SW 1271 (cell line): ENCODE measurements at places on chromosomes 6 and 20.
A peak's percentile ranks its signal among the peaks of the same experiment; 100 is the strongest.

- no peak for DNase-seq
Measured at GRCh38 chr6:105941621-105942412, 144.3 kb upstream of the PRDM1 start.

DNA sequence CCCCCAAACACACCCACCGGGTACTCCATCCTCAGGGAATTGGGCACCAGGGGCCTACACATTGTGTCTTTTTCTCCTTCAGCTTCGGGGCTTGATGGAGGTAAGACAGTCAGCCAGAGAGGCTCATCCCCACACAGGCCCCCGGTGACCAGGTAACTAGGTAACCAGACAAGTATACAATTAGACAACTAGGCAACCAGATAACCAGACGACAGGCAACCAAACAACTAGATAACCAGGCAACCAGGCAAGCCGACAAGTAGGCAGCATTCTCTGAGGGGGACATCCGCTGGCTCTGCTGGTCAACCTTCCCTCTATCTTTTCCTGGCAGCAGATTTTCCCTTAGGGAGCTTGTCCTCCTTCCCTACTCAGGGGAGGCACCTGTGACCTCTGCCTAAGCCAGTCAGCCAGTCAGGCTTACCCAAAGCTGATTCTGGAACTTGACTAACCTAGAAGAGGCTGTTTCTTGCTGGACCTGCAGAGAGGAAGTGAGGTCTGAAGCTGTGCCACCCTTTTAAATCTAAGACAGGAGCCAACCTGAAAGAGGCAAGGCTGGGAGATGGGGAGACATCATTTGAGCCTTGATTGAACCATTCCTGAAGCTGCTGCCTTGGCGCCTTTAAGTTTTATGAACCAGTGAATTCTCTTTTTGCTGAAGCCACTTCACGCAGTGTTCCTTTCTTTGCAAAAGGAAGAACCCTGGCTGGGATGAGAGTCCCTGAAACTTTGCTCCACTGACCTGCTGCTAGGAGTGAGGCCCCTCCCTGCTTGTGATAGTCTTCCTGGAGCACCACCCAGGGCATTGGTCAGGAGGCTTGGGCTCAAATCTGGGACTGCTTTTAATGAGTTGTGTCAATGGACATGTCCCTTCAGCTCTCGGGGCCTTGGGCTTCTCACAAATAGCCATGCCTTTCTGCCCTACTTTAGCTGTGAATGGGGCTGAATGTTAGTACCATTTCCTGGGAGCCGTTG lies 96.4 kb upstream of the RNF24 start:
- DNase-seq, result no peak

DNA sequence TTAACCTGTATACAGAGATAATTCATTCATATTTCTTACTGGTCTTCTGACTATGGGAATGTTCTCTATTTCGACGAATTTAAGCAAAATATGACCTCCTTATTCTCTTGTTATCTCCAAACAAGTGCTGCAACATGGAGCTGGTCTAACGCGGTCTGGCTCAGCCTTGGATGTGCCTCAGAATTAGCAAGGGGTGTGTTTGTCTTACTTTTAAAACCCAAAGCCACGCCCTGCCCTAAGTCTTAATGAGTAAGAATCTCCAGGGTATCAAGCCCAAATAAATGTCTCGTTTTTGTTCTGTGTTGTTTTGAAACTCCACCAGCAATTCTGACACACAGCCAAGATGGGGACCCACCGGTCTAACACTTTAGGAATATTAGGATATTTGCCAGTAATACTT lies 99.2 kb downstream of the ATP9A start:
- DNase-seq, result no peak

DNA sequence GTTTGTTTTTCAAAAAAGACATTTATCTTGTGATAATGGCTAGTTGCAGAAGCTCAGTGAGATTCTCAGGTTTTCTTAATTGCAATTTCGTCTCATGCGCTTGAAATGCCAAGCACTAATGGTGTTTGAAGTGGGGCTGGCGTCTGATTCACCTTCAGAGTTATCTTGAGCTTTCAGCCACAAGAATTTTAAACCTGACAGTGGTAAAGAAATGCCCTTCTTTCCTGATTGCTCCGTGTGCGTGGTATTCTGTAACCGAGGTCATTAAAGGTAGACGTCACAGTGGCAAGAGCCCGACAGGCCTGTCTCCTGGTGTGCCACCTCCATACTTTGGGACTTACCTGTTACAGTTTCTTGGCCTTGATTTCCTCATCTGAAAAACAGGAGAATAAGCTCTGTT lies 126.5 kb upstream of the QKI start:
- DNase-seq, result no peak

DNA sequence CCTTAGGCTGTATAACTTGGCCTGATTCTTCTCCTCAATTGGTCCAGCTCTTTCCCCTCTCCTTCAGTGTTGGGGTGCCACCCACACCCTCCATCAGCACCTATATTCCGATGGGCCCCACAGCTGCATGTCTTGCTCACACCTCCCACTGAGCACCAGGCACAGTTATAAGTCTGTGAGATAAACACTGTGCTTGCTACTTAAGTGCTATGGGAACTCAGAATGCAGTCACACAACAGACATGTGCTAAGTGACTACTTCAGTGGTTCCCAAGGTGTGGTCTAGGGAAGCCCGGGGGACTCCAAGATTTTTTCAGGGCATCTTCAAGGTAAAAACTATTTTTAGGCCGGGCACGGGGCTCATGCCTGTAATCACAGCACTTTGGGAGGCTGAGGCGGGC lies 7.3 kb downstream of the ZC3H12D start:
- DNase-seq, result no peak

- no peak for DNase-seq
Measured at GRCh38 chr6:92559003-92559402, 860.4 kb downstream of the EPHA7 start.

- peak; percentile 60 for DNase-seq
Measured at GRCh38 chr20:63215101-63216040, 560 bp downstream of the YTHDF1 start.

GRCh38 chr6:36053878-36054277 lies 26.3 kb downstream of the MAPK14 start:
- DNase-seq, result no peak

- no peak for DNase-seq
Measured at GRCh38 chr6:157804448-157805327, 18.4 kb upstream of the SNX9 start.

GRCh38 chr6:153012856-153013255 lies 10.3 kb upstream of the MTRF1L start:
- no peak for DNase-seq

DNA sequence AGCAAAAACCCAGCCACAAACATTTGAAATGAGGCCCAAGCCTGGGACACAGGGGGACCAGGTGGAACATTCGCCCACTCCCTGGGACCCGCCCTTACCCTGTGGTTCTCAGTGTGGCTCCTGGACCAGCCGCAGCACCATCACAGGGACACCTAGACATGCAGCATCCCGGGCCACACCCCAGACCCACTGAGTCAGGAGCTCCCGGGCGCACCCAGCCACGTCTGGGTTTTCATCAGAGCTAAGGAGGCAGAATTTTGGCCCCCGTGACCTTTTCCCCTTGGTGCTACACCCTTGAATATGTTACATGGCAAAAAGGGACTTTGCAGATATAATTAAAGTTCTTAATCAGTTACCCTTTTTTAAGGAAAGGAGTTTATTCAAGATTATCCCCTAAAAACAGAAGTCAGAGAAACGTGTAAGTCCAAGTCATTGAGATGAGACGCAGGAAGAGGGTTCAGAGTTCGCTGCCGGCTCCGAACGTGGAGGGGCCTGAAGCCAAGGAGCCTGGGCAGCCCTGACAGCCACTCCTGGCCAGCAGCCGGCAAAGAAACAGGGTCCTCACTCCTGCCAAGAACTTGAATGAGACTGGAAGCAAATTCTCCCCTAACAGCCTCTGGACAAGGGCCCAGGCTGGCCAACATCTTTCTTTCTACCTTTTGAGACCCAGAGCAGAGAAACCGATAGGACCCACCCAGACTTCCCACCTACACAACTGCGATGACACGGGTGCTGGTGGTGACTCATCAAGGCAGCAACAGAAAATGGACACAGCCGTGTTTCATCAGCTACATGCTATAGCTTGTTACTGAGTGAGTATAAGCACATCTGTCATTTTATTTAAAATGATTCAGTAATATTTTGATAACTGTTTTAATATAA lies 25.3 kb downstream of the BFSP1 start:
- no peak for DNase-seq

DNA sequence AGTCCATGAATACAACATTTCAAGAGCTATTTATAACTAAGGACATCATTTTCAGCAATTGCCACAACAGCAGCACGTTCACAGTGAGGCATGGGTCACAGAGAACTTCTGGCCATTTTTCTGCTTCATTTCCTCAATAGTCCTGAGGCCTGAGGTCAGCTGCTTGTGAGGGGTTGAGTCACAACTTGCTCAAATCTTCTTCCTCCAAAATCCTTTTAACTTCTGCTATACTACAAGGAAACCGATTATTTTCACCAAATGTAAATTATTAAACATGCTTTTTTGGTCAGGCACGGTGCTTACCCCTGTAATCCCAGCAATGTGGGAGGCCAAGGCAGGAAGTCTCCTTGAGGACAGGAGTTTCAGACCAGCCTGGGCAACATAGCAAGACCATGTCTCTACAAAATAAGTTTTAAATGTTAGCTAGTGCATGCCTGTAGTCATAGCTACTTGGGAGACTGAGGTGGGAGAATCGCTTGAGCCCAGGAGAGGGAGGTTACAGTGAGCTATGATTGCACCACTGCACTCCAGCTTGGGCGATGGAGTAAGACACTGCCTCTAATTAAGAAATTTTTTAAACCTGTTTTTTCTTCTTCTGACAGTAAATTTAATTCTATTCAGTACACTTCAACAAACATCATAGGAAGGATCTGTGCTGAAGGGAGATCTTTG lies 11.1 kb upstream of the SLC16A10 start:
- no peak for DNase-seq

- no peak for DNase-seq
Measured at GRCh38 chr6:28695715-28696114, 170.0 kb downstream of the GPX5 start.

GRCh38 chr6:141498977-141499376 lies 633.7 kb upstream of the GJE1 start:
- no peak for DNase-seq

DNA sequence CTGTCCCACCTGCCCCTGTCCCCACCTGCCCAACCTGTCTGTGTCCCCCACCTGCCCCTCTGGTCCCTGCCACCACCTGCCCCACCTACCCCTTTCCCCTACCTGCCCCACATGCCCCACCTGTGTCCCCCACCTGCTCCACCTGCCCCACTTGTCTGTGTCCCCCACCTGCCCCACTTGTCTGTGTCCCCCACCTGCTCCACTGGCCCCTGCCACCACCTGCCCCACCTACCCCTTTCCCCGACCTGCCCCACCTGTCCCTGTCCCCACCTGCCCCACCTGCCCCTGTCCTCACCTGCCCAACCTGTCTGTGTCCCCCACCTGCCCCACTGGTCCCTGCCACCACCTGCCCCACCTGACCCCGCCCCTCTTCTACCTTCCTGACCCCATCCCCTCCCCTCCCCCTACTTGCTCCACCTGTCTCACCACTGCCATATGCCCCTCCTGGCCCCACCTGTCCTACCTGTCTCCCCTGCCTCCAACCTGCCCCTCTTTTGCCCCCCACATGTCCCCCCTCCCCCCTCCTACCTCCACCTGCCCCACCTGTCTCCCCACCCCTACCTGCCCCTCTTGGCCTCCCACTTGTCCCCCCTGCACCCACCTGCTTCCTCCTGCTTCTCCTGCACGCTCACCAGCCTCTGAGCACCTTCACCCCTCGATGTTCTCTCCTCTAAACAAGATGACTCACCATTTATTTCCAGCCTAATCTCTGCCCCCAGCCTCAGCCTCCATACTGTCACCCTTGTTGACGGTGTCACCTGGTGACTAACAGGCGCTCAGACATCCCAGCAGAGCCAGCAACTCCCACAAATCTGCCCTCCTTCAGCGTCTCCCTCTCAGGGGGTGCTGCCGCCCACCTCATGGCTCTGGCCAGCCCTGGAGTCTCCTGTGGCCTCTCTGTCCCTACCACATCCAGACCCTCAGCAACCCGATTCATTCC lies 5.6 kb upstream of the MYT1 start:
- DNase-seq, result no peak

DNA sequence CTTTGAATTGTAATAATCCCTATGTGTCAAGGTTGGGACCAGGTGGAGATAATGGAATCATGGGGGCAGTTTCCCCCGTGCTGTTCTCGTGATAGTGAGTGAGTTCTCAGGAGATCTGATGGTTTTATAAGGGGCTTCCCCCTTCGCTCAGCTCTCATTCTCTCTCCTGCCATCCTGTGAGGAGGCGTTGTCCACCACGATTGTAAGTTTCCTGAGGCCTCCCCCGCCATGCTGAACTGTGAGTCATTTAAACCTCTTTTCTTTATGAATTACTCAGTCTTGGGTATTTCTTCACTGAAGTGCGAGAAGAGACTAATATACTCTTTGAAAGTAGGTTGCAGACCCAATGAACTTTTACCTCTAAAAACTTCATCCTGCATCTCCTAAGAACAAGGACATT lies 39.2 kb upstream of the KCNG1 start:
- DNase-seq, result no peak

GRCh38 chr6:116783852-116784251 lies 18.3 kb upstream of the FAM162B start:
- DNase-seq, result no peak

DNA sequence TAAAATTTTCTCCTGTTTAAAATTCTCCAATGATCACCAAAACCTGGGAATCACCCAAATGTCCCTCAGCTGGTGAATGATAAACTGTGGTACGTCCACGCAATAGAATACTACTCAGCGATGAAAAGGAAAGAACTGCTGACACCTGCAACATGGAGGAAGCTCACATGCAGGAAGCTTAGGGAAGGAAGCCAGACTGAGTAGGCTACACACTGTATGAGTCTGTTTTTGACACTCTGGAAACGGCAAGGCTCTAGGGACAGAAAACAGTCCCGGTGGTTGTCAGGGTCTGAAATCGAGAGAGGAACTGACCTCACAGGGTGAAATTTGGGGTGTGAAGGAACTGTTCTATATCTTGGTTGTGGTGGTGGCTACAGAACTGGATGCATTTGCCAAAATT lies 25.2 kb upstream of the TLDC2 start:
- DNase-seq, result no peak

GRCh38 chr6:107082045-107082444 lies 33.3 kb downstream of the BEND3 start:
- no peak for DNase-seq

GRCh38 chr6:55957961-55958422 lies 82.6 kb upstream of the BMP5 start:
- no peak for DNase-seq
